ENCODE measurements at places on chromosomes 3 and 15.
A peak's percentile ranks its signal among the peaks of the same experiment; 100 is the strongest.

GRCh38 chr3:42668793-42669217 is 15.3 kb downstream of the ZBTB47 start:
- no peak for DNase-seq

DNA sequence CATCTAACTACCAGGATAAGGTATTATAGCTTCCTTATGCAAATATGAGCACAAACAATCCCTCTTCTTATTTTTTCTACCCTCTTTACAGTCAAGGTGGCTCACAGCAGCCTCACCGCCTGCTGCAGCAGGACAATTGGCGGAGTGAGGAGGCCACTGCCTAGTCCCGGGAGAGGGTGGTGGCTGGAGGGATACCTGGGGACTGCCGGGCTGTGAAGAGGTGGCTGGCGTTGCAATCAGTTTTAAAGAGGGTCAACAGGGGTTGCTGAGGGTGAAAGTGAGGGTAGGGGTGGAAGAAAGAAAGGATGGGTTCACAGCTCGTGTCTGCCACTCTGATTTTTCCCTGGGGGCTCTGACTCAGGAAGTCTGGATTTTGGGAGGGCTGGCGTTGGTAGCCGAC is 105.1 kb upstream of the SLC6A6 start:
- DNase-seq = no peak

DNA sequence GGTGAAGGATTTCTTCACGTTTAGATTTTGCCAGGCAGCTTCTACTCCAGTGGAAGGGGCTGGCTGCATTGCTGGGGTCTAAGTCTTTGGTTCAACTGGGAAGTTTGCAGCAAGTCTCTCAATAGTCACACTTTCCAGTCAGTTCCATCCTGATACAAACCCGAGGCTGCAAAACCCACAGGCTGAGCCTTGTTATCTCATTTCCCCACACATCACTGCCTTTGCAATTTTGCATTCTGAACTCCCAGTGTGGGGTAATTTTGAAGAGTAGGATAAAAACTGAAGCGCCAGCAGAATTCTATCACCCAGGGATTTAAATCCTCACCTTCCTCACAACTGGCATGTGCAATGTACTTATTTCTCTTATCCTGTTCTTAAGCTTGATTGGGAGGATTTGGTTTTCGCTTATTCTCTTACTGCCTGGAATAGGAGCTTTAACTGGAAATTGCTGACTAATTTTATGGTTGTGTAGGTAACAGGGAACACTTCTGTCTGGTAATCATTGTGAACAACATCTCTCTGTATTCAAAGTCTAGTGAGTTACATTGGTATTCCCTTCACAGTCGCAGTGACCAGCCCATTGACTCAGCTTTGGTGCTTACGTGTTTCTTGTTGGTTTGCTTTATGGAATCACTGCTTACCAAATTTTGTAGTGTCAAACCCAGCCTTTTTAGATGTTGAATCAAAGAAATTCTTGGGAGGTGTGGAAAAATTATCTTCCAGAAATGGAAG is 142.0 kb upstream of the TOPAZ1 start:
- no peak for DNase-seq

GRCh38 chr3:130857336-130858026 is 36.4 kb upstream of the ATP2C1 start:
- no peak for DNase-seq

- DNase-seq = peak; percentile 52
These were observed 26.3 kb downstream of the NGRN start for GRCh38 chr15:90291679-90292356.

DNA sequence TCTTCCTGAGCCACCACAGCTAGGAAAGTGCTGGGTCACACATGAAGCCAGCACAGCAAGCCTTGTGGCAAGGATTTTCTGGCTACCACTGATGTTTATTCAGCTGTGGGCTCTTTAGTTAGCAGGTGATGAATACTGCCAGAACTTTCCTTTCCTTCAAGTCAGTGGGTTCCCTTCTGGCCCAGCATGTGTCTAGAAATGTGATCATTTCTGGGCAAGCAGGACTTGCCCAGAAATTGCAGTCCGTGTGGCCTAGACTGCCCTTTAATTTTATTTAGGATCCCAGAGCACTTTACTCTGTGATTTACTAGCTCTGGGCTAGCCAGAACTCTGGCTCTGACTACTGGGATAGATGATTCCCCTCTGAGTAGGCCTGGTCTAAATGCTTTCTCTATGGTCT is 397.5 kb downstream of the ZIC4 start:
- DNase-seq = no peak

DNA sequence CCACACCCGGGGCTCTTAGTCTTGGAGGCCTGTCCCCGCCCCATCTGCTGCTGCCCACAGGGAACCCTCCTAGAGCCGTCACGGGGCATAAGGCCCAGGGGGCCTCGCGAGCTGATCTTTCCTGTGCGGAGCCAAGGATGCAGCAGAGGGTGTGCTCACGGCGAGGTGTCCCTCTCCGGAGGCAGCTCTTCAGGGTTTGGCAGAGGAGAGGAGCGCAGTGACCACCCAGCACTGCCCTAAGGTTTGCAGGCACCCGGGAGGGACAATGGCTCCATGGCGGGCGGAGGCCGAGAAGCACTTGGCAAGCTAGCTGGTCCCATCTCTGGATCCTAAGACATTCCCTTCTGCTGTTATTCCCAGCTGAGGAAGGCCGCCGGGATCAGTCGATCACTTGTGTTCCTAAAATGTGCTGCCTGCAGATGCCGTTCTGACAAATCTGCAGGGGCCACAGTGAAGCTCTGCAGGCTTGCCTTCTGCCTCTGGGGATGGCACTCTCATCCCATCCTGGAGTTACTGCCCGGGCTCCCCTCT is 47.4 kb upstream of the PCSK6 start:
- no peak for DNase-seq

- DNase-seq = no peak
These were observed 54.8 kb upstream of the HES1 start for GRCh38 chr3:194080913-194081800.

GRCh38 chr3:16366-16765 is 180.2 kb upstream of the CHL1 start:
- no peak for DNase-seq

DNA sequence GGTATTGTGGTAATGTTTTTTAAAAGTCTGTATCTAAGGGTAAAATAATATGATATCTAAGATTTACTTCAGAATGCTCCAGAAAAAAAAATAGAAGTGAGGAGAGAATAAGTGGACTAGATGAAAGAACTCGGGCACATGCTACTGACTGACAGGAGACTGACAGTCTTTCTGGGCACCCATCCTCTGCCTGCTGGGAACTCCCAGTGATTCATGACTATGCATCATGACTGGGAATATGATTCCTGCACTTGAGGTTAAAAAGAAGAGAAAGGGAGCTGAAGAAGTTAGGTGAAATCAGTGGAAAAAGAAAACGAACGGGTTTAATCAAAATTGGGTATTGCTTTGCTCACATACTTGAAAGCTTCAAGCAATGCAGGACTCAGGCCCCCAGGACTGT is 35.7 kb upstream of the SPSB4 start:
- no peak for DNase-seq

- DNase-seq = no peak
These were observed 31.8 kb upstream of the CRTC3 start for GRCh38 chr15:90497912-90498311.

DNA sequence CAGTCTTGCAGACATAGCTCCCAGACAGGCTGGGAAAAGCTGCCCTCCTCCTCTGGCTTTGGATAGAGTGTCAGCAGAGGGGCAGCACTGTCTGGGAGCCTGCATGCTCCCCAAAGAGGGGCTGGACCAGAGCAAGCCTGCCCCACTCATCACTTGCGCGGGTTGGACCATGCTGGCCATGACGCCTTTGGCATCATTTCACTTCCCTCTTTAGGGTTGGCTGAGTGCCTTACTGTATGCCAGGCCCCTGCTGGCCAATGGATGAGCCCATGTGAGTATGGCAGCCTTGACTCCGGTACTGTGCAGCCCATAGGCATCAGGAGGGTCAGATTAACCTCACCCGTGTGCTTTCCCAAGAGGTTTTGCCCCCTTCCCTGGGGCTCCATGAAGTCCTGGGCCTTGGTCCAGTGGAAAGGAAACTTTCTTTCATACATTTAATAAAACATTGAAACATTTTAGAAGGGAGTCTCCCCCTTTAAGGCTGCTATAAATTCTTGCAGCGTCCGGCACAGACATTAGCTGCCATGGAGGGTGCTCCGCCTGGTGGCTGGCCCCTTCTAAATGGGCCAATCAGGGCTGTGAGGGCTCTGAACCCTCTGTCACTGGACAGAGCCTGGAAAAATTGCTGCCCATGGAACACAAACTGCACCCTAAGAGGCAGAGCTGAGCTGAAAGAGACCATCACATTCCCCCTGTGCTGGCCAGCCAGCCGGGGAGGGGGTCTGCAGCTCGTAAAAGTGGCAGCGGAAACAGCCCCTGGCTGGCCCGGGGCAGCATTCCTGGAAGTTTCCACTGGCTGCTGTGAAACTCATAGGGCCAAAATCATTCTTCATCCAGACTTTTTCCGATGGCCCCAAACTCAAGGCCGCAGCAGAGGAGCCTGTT is 20.8 kb upstream of the DUSP7 start:
- DNase-seq = no peak

DNA sequence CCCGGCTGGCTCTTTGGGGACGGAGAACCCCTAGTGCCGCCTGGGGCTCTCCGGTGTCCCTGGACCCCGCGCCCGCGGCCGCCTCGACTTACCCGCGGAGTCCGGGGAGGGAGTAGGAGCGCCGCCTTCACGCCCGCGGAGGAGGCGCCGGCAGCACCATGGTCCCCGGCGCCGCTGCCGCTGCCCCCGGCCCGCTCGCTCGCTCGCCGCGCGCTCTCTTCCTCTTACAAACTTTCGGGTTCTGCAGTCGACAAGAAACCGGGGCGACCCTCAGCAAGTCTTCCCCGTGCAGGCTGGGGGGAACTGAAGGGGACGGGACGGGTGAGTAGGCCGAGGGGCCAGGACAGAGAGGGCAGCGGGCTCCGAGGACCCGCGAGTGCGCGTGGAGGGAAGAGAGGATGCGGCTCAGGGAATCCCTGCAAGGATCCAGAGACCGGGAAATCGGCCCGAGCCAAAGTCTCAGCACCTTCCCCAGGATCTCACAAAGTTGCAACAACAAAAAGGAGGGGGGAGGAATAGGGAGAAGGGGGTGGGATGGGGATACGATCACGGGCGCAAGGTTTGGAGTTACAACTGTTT is 2.0 kb downstream of the FOXP1 start:
- peak; percentile 34 for DNase-seq

GRCh38 chr3:17431004-17431403 is 311.4 kb downstream of the TBC1D5 start:
- no peak for DNase-seq

- DNase-seq = no peak
These were observed 37.9 kb downstream of the FNDC3B start for GRCh38 chr3:172077197-172077757.

DNA sequence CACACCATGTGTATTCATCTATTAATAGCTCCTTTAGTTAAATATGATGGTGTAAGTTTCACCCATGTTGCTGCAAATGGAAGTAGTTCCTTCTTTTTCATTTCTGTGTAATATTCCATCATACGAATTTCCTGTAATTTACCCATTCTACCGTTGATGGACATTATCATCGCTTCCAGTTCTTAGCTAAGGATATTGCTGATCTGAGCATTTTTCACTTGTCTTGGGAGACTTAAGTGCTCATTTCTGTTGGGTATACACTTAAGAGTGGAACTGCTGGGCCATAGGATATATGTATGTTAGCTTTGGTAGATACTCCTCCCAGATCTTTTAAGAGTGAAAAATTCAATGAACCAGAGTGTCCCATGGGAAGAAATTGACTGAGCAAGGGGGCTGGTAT is 11.0 kb downstream of the PLIN1 start:
- no peak for DNase-seq

DNA sequence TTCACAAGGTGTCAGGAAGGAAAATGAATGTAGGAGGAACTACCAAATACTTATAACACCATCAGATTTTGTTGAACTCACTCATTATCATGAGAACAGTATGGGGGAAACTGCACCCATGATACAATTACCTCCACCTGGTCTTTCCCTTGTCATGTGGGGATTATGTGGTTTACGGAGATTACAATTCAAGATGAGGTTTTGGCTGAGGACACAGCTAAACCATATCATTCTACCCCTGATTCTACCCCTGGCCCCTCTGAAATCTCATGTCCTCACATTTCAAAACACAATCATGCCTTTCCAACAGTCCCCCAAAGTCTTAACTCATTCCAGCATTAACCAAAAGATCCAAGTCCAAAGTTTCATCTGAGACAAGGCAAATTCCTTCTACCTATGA is 17.1 kb upstream of the PLSCR1 start:
- DNase-seq = no peak

GRCh38 chr3:7710284-7710683 is 791.3 kb upstream of the LMCD1 start:
- DNase-seq = no peak

GRCh38 chr3:60096403-60096802 is 1046.6 kb upstream of the CFAP20DC start:
- no peak for DNase-seq

GRCh38 chr3:185402561-185402960 is 39.6 kb downstream of the MAP3K13 start:
- no peak for DNase-seq

GRCh38 chr3:56795829-56796185 is 5.9 kb downstream of the ARHGEF3 start:
- DNase-seq = no peak

GRCh38 chr3:32316319-32316718 is 75.3 kb upstream of the CMTM7 start:
- DNase-seq = no peak

GRCh38 chr3:190375246-190375645 is 12.7 kb upstream of the CLDN16 start:
- no peak for DNase-seq

All from activated CD8-positive, alpha-beta T cell treated with anti-CD3 and anti-CD28 coated beads for 36 hours (primary cell).